Suprapubic skin (tissue), 4 donors: ENCODE measurements at places on chromosomes 2 and 18.

- H3K36me3 ChIP-seq = no peaks in the 10 kb centered on the region
- H3K4me3 ChIP-seq = no peak overlapping the region
- no peaks in the 10 kb centered on the region for H3K27me3 ChIP-seq
- no peak overlapping the region for H3K27ac ChIP-seq
- DNase-seq = no peak
- H3K4me1 ChIP-seq = peaks cover 26% of the 10 kb centered on the region
Measured at GRCh38 chr2:30276455-30276911, 45.1 kb downstream of the LBH start.

DNA sequence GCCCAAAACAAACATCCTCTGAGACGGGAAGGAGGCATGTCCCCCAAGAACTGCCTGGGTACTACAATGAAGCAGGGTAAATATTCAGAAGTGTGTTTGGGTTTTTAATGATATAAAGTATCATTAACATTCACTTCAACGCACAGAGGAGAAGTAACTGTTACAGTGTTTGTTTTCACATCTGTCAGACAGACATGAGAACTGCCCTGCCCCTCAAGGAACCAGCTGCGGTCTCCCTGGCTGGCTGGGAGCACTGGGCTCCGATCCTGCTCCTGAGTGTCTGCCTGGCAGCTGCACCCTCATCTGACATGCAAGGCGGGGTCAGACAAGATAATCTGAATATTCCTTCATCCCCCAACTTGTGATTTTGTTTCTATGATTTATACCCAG lies 75.6 kb downstream of the MBP start:
- DNase-seq = no peak
- H3K27me3 ChIP-seq = no peaks in the 10 kb centered on the region
- H3K36me3 ChIP-seq = peaks cover 2% of the 10 kb centered on the region
- H3K4me1 ChIP-seq = peaks cover 46% of the 10 kb centered on the region
- no peak overlapping the region for H3K4me3 ChIP-seq

DNA sequence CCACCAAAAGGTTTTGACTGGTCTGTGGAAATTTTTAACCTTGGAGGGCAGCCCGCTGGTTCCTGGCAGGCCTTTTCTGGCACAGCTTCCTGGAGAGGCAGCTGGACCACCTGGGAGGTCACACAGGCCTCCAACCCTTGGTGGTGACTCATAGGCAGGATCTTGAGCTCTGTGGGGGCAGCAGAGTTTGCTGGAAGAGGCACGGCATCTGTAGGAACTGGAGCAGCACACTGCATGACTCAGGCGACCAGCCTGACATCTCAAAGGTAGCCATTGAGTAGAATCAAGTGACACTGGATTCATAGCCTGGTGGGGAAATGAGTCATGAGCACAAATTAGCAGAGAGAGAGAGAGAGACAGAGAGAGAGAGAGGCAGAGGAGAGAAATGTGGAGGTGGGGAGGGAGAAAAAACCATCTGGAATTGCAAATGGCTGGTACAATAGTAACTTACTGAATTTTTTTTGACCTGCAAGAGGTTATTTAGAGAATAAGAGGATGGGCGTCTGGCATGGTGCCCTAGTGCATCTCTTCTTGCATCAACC lies 57.4 kb downstream of the TRPM8 start:
- no peak for DNase-seq
- H3K27me3 ChIP-seq = no peaks in the 10 kb centered on the region
- no peak overlapping the region for H3K4me3 ChIP-seq

DNA sequence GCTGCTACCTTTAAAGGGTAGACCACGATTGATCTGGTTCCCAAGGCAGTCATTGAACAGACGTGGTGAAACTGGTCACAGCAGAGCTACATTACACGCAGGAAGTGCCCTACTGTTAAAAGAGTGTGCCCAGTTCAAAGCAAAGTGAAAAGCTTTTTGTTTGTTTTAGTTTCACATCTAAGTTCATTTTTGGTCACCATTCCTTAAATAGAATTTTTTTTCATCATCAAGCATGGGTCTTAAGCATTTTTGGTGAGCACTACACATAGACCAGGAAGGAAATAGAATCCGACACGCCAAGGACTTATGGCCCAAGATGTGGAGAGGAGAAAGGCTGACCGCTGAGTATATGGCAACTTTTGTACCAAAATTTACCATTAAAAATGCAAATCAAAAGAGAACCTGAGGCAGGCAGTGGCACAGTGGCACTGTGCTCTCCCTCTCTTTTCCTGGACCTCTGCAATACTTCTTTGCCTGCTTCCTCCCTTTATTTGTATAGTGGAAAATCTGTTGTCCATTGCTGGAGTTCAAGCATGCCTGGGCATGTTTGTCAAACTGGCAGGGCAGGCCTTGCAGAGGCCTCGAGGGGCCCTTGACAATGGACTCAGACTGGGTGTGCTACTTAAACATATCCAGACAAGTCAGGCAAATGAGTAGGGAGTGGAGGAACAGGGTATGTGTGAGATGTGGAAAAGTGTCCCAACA lies 42.6 kb upstream of the HNRNPA3 start:
- no peaks in the 10 kb centered on the region for H3K27me3 ChIP-seq
- H3K27ac ChIP-seq = peak overlapping the region; percentile 75
- H3K4me3 ChIP-seq = no peak overlapping the region
- DNase-seq = no peak
- H3K4me1 ChIP-seq = peaks cover 56% of the 10 kb centered on the region
- H3K36me3 ChIP-seq = no peaks in the 10 kb centered on the region

- H3K27ac ChIP-seq = peak overlapping the region; percentile 47
- no peaks in the 10 kb centered on the region for H3K27me3 ChIP-seq
- DNase-seq = no peak
- no peak overlapping the region for H3K4me3 ChIP-seq
- no peaks in the 10 kb centered on the region for H3K36me3 ChIP-seq
Measured at GRCh38 chr2:64363848-64364247, 90.1 kb upstream of the LGALSL start.

- H3K36me3 ChIP-seq = peaks cover 6% of the 10 kb centered on the region
- H3K27ac ChIP-seq = no peak overlapping the region
- no peak for DNase-seq
Measured at GRCh38 chr2:96247009-96247408, 18.8 kb downstream of the TMEM127 start.

DNA sequence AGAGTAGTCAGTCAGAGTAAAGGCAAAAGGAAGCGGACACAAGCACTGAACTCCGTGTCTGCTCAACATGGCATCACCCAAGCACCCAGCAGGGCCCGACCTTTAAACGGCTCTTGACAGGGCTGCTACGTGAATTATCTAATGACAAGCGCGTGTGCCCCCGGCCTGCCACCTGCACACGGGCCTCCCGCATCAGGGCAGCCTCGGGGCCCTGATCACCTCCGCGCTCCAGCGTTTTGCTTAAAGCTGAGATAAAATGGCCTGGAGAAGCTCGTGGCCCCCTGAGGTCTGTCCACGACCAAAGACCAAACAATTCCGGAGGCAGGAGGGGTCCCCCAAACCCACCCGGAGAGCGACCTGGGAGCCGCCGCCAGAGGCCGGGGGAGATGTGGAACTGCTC lies 376 bp downstream of the NDUFA10 start:
- H3K4me1 ChIP-seq = peaks cover 21% of the 10 kb centered on the region
- no peak for DNase-seq
- H3K36me3 ChIP-seq = peaks cover 14% of the 10 kb centered on the region
- peak overlapping the region; percentile 96 for H3K4me3 ChIP-seq
- H3K27me3 ChIP-seq = no peaks in the 10 kb centered on the region

DNA sequence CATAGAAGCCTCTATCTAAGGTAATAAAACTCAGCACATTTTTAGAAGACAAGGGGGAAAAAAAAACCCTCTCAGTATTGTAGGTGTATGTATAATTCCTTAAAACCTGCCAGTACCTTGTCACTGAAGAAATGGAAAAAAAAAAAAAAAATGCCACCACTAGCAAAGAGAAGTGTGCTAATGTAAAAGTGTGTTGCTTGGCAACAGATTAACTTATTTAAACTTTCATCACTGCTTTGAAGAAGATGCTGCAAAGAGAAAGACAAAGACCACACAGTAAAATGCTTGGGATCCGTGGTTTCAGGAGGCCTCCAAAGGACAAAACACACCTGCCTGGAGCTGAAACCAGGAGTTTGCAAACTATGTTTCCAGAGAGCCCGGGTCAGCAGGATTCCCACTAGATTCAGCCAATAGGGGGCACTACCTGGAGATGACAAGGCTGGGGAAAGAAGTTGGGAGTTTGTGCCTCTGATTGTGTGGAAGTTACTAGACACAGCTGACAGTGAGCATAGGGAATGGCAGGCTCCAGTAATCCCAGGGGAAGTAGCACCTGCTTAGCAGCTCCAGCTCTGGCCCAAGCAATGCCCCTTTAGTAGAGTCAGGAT lies 169.1 kb upstream of the TRIB2 start:
- no peaks in the 10 kb centered on the region for H3K36me3 ChIP-seq
- no peaks in the 10 kb centered on the region for H3K27me3 ChIP-seq
- DNase-seq = no peak
- no peaks in the 10 kb centered on the region for H3K4me1 ChIP-seq

GRCh38 chr2:42562474-42563144 lies 5.8 kb upstream of the MTA3 start:
- H3K4me3 ChIP-seq = no peak overlapping the region
- H3K27ac ChIP-seq = peak overlapping the region; percentile 71
- H3K36me3 ChIP-seq = no peaks in the 10 kb centered on the region
- DNase-seq = peak; percentile 56
- no peaks in the 10 kb centered on the region for H3K27me3 ChIP-seq
- H3K4me1 ChIP-seq = peaks cover 18% of the 10 kb centered on the region
